Stimulated activated CD8-positive, alpha-beta memory T cell treated with anti-CD3 and anti-CD28 coated beads, Interleukin-7, amount 100 ng/mL, for 4 hours (primary cell): ENCODE measurements at places on chromosomes 6 and 20.

GRCh38 chr6:1609041-1609647, 571 bp upstream of the FOXC1 start:
- no peak for DNase-seq

- no peak for DNase-seq
Observed at GRCh38 chr6:125528621-125529041, 220.8 kb upstream of the HEY2 start.

GRCh38 chr6:155077331-155077730, 82.2 kb downstream of the TIAM2 start:
- DNase-seq: no peak

GRCh38 chr6:43149265-43149664, 21.8 kb upstream of the SRF start:
- no peak for DNase-seq

GRCh38 chr20:41249411-41250281, 67.9 kb downstream of the ZHX3 start:
- DNase-seq: no peak

- no peak for DNase-seq
Observed at GRCh38 chr20:62845416-62846160, 16.0 kb downstream of the TCFL5 start.

GRCh38 chr6:167904791-167905190, 78.1 kb downstream of the AFDN start:
- DNase-seq: no peak

DNA sequence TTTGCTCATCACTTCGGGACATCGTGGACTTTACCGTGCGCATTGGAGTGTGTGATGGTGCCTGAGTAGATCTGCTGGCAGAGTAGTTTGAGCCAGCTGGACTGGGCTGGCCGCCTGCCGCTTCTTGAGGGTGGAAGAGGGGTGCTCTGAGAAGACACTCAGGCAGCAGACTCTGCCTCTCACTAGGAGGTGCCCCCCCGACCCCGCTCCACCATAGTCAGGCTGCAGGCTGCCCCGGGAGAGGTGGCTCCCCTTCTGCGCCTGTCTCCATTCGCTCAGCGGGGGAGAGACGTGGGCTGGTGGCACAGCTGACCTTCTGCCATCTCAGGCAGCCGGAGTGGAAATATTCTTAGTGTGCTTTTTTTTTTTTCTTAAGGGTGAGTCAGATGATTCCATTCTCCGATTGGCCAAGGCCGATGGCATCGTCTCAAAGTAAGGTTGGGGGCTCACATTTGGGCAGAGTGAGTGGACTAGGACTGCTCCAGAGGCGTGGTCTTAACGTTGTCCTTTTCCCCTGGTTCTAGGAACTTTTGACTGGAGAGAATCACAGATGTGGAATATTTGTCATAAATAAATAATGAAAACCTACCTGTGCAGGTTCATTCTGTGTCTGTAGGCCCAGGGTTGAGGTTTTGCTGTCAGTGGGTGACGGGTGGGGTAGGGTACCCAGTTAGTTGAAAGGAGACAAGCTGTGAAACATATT, 1.2 kb downstream of the RPS21 start:
- DNase-seq: no peak

DNA sequence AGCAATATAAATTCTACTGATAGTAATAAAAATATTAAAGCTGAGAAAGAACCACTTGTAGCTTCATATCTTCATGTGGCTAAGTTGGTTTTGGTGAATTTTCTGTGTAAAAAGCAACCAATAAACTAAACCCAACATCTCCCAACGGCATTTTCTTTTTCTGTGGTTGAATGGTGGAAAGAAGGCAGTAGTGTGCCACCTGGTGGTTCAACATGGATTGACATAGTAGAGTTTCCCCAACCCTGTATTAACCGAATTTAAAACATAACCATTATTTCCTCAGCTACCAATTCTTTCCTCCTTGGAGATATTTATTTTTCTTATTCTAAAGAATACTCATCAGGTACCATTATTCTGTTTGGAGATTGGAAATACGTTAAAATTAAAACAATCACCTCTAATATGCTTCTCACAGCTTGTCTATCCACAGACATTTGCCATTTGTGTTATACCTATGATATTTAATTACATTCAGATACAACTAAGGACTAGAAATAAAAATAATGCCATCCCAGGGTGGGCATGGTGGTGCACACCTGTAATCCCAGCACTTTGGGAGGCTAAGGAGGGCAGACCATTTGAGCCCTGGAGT, 117.1 kb upstream of the EEF1E1 start:
- DNase-seq: no peak

DNA sequence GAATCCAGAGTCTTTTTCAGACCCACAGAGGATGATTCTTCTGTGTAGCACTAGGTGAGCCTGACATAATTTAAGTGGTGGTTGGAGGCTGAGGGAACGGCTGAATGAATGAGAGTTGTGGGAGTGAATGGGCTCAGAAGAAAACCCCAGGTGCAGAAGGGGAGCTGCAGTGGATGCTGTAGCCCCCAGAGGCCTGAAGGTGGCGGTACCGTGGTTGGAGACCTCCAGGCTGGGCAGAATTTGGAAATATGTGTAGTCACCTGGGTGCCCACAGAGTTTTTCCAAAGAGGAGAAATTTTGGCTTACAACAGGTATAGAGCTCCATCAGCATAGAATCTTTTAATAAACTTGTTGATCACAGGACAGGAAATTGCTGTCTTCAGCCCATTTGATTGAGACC, 6.5 kb upstream of the RAET1G start:
- DNase-seq: no peak

GRCh38 chr20:47674686-47675085, 110.6 kb downstream of the SULF2 start:
- DNase-seq: no peak
